Stimulated activated CD8-positive, alpha-beta memory T cell treated with anti-CD3 and anti-CD28 coated beads, Interleukin-12 subunit alpha, Interleukin-12 subunit beta, amount 100 ng/mL, for 4 hours (primary cell): ENCODE measurements at places on chromosomes 12 and 14.

DNA sequence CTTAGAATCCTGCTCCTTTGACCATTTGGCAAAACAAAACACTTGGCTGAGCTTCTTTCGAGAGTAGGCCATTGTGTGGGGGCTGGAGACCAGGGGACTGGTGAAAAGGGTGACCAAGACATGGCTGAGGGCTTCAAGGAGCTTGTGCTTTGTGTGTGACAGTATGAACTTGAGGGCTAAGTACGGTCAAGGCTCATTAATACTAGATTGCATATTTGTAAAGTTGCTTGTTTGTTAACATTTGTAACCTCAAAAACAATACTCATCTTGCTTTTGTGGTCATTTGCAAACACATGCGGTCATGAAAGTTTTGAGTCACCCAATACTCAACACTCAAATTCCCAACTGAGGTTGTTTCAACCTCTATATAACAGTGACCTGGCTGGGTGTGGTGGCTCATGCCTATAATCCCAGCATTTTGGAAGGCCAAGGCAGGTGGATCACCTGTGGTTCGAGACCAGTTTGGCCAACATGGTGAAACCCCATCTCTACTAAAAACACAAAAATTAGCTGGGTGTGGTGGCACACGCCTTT is 42.5 kb downstream of the ZFYVE26 start:
- no peak for DNase-seq

DNA sequence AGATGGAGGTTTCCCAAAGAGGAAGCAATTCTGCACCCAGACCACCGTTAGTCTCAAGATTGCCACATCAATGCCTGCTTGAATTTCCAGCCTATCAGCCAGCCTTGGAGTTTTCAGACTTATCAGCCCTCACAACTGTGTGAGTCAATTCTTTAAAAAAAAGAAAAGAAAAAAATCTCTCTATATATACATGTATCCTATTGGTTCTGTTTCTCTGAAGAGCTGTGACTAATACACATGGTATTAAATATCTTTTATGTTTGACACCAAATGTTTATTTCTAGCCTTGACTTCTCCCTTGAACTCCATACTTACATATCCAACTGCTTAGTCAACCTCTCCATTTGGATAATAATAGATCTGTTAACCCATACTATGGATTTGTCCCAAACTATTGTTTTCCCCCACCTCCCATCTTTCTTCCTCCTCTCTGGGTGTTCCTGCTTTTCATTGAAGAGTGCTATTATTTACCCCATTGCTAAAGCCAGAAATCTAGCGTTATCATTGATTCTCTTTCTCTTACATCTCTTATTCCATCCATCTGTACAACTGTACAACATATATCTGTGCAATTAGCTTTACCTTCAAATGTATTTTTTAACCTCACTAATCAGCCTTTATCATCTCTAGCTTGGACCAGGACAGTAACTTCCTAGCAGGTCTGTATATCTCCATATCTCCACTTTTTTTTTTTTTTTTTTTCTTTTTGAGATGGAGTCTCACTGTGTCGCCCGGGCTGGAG is 22.7 kb upstream of the EID3 start:
- no peak for DNase-seq

DNA sequence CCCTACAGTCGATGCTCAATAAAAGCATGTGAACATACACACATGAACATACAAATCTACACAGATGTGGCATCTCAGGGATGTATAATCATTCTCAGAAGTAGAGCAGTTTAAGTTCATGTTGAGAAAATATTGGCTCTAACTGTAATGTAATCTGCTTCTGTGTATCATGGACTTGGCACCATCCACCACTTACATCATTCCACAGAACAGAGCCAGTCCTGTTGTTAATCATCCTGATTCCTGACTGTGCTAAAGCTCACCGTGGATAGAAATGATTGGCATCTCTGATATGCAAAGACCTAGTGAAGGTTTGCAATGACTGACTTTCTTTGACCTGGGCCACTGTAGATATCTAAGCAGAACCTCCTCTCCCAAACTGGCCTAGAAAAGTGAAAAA is 1141.3 kb downstream of the BCL11B start:
- no peak for DNase-seq

DNA sequence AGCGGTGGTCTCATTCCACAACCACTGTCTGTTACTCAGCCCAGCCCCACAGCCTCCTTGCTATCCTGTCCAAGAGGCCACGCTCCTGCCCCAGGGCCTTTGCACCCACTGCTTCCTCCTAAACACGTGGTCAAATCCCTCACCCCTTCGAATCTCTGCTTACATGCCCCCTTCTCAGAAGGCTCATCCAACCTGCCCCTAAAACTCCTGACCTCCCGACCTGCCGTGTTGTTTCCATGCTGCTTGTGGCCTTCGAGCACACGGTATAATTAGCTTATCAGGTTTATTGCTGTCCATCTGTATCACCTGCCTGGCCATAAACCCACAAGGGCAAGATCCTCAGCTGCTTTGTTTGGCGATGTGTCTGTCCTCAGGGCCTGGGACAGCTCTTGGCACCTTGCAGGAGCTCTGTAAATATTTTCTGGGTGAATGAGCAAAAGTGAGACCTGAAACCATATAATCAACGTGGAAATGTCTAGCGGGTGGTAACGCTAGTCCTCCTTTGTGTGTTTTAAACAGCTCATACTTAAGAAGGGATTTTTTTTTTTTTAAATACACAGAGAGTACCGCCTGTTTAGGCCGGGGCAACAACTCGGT is 36.0 kb downstream of the SCARB1 start:
- DNase-seq = no peak

- no peak for DNase-seq
Measured at GRCh38 chr12:78330131-78330530, 499.4 kb downstream of the NAV3 start.

- no peak for DNase-seq
Measured at GRCh38 chr14:47555333-47555732, 120.1 kb downstream of the MDGA2 start.

GRCh38 chr14:38696925-38697324 is 406.1 kb downstream of the SEC23A start:
- DNase-seq = no peak

DNA sequence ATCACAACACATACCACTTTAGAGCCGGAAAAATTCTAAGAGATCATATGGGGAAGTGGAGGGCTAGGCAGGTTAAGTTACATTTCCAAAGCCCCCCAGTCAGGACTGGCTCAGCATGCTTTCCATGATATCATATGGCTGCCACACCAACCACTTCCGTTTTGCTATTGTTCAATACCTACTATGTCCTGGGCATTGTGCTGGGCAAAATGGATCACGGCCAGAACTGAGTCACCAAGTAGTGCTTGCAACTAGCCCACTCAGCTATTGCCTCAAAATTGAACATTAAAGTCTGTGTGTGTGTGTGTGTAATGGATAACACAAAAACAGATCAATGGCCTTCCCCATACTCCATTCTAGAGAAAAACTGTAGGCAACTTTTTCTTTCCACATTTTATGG is 22.7 kb downstream of the WIF1 start:
- no peak for DNase-seq

- no peak for DNase-seq
Measured at GRCh38 chr12:32501835-32502333, 102.5 kb downstream of the FGD4 start.

- no peak for DNase-seq
Measured at GRCh38 chr12:20194171-20194570, 174.2 kb upstream of the PDE3A start.

- no peak for DNase-seq
Measured at GRCh38 chr12:69471076-69471430, 865 bp downstream of the FRS2 start.

DNA sequence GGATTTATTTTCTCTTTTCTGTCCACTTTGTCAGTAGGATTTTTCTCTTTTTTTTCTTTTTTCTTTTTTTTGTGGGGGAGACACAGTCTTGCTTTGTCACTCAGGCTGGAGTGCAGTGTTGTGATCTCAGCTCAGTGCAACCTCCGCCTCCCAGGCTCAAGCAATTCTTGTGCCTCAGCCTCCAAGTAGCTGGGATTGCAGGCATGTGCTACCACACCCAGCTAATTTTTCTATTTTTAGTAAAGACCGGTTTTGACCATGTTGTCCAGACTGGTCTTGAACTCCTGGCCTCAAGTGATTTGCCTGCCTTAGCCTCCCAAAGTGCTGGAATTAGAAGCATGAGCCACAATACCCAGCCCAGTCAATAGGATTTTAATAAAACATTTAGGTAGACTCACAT is 21.0 kb upstream of the TBK1 start:
- no peak for DNase-seq

- DNase-seq = no peak
Measured at GRCh38 chr12:5588176-5588575, 156.3 kb downstream of the NTF3 start.

GRCh38 chr12:5171701-5172100 is 128.0 kb downstream of the KCNA5 start:
- DNase-seq = no peak

GRCh38 chr12:111570084-111570961 is 28.8 kb downstream of the ATXN2 start:
- DNase-seq = no peak

DNA sequence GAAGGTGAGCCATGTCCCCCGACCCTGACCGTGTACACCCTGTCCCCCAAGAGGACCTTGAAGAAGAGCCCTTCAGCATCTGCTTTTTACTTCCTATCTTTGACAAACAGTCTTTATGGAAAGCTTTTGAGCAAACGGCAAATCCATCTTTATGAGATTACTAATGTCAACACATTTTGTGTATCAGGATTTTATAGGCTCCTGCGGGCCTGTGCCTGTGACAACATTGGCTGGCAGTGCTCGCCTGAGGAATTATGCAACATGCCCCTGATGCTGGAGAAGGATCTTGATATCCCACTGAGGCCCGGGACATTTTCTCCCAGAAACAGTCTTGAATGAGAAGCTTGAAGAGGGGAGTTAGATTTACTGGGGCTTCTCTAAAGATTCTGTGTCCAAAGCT is 416.5 kb downstream of the NRXN3 start:
- DNase-seq = no peak

- no peak for DNase-seq
Measured at GRCh38 chr12:49230805-49231194, 34.1 kb upstream of the TUBA1C start.

- DNase-seq = no peak
Measured at GRCh38 chr12:108850854-108851573, 6.4 kb downstream of the SSH1 start.

GRCh38 chr14:61344437-61345150 is 23.2 kb downstream of the PRKCH start:
- no peak for DNase-seq

- no peak for DNase-seq
Measured at GRCh38 chr12:85588221-85588620, 248.0 kb downstream of the RASSF9 start.

- no peak for DNase-seq
Measured at GRCh38 chr12:106409878-106410277, 52.3 kb downstream of the POLR3B start.

DNA sequence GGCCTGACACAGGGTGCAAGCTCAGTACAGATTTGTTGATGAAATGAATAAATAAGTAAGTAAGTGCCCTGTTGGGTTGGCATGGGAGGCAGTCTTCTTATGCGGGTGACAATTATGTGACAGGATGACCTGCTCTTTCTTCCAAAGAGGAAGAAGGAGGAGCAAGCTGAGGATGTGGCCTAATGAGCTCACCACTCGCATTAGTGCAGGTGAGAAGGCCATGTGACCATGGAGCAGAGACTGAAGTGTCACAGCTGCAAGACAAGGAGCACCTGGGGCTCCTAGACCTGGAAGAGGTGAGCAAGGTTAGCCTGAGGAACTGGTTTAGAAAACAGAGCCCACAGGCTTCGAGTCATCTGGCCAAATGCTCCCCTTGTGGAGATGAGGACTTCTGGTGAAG is 34.9 kb downstream of the LRTM2 start:
- DNase-seq = no peak

GRCh38 chr14:94473666-94474410 is 2.2 kb downstream of the SERPINA9 start:
- no peak for DNase-seq

- DNase-seq = no peak
Measured at GRCh38 chr14:32786886-32787285, 151.8 kb upstream of the NPAS3 start.

DNA sequence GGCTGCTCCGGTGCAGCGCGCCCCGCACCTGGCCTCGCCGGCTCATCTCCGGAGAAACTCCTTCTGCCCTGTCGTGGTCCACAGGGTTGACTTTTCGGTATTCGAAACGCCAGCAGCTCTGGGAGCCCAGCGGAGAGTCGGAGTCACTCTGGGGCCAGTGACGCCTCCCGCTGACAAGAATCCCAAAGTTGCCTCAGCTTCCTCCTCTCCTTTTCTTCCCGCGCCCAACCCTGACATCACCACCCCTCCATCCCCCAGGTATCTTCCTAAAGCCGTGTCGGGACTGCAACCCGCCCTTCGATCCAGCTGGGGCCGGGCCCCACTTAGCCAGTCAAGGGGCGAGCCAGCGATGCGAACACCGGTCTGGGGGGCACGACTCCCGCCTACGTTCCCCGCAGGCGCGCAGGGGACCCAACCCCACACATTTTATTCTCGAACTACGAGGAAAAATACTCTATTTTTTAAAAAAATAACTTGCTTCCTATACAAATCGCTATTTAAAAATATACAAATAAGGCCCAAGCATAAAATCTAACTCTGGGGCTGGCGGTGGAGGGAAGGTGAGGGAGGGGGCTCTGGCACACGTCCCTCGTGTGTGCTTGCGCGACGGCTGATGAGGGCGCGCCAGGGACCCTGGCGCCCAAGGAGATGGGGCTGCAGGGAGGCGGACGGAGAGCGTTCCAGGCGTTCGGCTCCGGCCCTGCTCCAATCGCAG is 2.1 kb downstream of the NKX2-8 start:
- DNase-seq = no peak

DNA sequence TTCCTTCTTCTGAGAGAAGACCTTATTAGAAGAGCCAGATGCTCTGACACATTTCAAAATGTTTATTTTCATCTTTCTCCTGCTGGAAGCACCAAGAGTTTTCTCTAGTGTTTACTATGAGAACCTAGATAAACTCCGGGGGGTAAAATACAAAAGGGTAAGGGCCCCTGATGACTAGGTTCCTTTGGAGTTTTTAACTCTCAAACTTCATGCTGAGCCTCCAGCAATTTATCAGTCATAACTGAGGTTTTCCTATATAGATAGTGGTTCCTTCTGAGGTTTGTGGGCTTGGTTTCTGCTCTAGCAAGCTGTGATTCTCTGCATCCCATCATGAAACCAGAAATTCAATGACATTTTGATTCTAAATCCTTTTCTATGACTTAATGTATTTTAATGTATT is 210.9 kb downstream of the LRFN5 start:
- DNase-seq = no peak

DNA sequence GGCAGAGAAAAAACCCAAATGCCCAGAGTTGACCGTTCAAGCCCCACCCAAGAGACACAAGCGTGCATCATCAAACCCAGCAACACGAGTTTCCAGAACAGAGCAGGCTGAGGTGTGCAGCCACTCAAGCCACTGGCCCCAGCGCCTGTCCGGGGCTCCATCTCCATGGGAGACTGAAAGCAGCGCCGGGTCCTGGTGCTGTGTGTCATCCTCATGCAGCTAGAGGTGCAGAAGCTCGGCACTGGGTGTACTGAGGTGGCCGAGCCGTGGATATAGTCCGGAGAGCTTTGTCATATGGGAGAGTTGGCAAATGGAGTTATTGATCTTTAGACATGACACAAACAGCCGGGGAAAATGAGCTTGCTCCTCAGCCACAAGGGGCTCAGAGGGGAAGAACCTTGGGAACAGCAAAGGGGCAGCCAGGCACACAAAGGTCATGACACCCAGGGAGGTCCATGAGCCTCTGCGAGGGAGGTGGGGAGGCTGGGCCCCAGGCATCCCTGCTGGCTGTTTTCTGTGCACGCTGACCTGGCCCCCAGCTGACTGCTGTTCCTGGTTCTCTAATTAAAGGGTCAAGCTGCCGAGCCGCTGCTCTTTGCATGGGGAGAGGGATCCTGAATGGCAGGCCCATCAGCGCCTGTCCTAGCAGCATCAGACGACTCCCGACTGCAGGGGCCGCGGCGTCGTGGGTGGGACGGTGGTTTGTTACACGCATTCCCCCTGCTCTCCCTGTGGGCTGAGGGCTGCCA is 145.4 kb upstream of the SFSWAP start:
- DNase-seq = no peak
